ENCODE measurements at places on chromosomes 5 and 9.
A peak's percentile ranks its signal among the peaks of the same experiment; 100 is the strongest.

DNA sequence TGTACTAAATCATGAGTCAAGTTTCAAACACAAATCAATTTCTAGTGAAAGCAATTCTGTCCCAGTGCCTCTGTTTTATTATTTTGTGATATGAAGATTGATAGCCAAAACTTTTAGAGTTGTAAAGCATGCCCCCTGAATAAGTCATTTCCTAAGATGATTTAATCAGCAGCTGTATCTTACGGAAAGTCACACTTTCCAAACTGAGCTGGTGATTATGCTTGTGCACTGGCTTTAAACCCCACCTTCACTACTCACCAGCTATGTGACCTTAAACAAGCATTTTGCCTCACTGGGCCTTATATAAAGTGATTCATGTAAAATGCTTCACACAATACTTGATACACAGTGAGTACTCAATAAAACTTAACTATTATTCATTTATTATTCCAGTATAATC, 78.1 kb downstream of the EDIL3 start:
- DNase-seq: no peak

DNA sequence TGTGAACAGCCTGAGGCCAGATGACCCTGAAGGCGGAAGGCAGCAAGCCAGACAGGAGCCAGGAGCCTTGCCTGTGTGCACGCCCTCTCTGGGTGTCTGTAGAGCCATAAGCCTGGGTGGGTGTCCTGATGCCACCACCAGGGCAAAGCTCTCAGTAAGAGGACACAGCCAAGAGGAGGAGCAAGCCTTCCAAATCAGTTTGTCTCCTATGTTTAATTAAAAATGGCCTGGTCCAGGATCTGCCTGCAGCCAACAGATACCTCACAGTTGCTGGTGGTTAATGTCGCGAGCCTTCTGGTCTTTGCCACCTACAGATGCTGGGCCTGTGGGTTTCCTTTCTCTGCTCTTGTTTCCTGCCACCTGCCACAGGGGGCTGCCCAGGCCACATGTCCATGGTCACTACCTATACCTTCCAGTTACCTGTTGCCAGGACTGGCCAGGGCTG, 56.9 kb downstream of the SYK start:
- peak; percentile 44 for DNase-seq

DNA sequence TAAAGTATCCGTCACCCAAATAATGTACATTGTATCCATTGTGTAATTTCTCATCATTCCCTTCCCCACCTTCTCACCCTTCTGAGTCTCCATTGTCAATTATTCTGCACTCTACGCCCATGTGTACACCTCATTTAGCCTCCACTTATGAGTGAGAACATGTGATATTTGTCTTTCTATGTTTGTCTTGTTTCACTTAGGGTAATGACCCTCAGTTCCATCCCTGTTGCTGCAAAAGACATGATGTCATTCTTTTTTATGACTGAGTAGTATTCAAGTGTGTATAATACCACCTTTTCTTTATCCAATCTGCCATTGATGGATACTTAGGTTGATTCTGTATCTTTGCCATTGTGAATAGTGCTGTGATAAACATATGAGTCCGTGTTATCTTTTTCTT, 4.9 kb upstream of the SPATA31C2 start:
- no peak for DNase-seq

GRCh38 chr9:75644649-75645048, 245.8 kb upstream of the PCSK5 start:
- peak; percentile 45 for DNase-seq

- no peak for DNase-seq
Observed at GRCh38 chr5:104052558-104053352, 490.2 kb upstream of the NUDT12 start.

GRCh38 chr5:146732962-146733361, 145.6 kb downstream of the PPP2R2B start:
- DNase-seq: no peak

- no peak for DNase-seq
Observed at GRCh38 chr9:112037281-112038016, 137.6 kb downstream of the SUSD1 start.

GRCh38 chr9:125434986-125435775, 173.6 kb downstream of the GAPVD1 start:
- peak; percentile 46 for DNase-seq

- peak; percentile 81 for DNase-seq
Observed at GRCh38 chr5:64165500-64166200, at the start of gene RNF180. Gene RNF180, plus strand, starts transcription at chr5:64165843. Its CDS starts 34,965 bp downstream, at chr5:64200808.

DNA sequence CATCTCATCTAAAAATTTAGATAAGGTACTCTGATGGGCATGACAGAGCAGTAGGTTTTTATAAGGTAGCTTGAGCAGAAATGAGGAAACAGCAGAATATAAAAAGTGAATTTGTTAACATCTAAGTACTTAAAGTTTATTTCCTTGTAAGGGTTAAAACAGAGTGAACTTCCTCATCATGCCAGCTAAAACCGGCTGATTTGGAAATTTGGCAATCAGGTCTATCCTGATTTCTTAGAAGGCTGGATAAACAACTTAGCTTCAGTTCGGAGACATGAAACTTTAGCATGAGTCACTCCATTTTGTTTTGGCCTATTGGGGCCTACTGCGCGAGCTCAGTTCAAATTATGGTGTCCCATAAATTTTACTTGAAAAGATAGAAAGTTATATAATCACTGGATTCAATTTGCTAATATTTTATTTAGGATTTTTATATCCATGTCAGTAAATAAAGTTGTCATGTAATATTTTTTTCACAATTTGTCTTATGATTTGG, 241.6 kb upstream of the RORB start:
- no peak for DNase-seq

DNA sequence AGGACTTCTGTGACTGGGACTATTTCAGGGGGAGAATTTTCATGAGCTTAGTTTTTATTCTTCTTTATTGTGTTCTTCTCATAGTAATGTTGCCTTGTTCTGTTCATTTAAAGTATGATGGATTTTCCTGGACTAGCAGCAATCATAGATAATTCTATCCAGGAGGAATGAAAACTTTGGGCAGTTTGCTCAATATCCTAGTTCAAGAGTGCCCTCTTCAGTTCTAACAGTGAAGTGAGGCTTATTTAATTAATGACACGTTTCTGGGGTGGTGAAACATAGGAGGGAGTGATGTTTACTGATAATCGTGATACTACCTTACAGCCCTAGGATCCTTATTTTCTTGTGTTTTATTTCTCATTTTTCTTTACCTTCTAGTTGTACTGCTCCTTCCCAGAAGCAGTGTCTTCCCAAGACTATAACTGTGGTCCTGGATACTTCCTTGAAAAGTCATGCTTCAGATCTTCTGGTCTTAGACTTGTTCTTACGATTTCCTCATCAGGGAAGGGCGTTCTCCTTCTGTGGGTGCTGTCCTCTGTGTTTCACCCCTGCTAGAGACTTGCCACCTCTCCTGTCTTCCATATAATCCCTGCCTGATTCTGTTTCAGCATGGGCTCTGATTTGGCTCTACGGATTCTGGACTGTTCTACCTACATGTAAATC, 57.4 kb downstream of the CFAP95 start:
- no peak for DNase-seq

DNA sequence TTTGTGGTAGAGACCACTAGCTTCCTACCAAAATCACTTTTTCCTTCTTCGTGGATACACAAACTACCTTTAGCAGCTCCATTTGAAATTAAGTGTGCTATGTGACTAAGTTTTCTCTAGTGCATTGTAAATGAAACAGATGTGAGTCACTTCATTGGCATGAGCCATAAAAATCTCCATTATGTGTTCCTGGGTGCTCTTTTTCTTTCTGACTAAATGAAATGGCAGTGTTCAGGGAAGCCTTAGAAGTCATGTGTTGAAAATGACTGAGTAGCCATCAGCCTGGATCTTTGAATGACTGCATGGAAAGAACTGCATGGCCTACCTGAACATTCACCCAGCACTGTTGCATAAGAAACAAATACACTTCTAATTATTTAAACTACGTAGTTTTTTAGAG, 107.9 kb downstream of the NDUFAF2 start:
- peak; percentile 62 for DNase-seq

GRCh38 chr9:78618735-78619134, 321.8 kb downstream of the PSAT1 start:
- DNase-seq: no peak

GRCh38 chr9:130629443-130630070, 34.8 kb upstream of the PRDM12 start:
- DNase-seq: no peak

DNA sequence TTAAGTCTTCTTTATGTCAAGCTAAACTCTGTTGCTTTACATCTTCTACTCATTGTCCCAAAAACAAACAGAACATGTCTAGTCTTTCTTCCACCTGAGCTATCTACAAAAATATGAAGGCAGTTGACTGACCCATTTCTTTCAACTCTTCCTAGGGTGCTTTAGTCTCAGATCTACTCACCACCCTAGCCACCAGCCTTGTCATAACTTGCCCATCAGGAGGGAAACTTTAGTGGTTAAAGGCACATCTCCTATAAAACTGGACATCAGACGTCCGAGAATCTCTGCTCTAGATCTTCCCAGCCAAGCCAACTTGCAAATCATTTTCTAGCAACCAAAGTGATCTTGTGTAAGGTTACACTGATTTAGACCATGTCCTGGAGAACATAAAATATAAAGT, 205.0 kb downstream of the ACTL7B start:
- DNase-seq: no peak

DNA sequence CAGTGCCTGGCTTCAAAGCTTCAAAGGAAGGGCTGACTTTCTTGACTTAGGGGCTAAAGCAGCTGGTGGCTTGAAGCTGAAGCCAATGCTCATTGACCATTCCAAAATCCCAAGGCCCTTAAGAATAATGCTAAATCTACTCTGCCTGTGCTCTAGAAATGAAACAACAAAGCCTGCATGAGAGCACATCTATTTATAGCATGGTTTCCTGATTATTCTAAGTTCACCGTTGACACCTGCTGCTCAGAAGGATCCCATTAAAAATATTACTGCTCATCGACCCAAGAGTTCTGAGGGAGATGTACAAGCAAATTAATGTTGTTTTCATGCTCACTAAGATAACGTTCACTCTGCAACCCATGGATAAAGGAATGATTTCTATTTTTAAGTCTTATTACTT, 6.7 kb downstream of the TMEM174 start:
- DNase-seq: no peak

DNA sequence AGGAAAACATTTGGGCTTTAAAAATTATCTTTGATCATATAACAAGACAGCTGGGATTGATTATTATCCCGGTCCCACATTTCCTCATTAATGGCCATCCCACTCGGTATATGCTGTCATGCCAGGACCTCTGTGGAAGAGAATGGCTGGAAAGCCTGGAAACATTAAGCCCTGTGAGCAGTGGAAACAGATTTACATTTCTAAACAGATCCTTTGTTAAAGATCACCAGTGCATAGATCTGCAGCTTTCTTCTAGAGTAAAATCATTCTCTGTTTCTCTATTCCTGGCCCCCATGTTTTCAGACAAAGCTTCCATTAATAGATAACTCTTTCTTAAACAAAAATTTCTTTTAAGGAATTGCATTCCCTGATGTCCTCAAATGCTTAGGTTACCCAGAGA, 152.2 kb downstream of the CAVIN4 start:
- DNase-seq: no peak

DNA sequence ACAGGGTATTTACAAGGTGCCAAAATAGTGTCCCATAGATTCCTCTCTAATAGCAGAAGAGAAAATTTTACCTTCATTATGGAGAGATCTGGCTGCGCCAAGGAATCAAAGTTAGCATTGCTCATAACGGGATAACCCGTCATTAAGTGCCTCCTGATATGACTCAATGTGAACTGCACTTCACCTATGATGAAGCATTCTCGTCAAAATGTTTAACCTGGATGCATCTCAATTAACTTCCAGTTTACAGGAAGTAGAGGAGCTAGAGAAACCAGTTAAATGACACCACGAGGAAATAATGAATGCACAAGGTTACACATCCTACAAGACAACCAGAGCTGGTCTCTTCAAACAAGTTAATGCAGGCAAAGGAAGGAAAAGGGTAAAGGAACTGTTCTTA, 17.2 kb downstream of the FBXW11 start:
- no peak for DNase-seq

- no peak for DNase-seq
Observed at GRCh38 chr5:133295520-133295919, 243.7 kb downstream of the HSPA4 start.

DNA sequence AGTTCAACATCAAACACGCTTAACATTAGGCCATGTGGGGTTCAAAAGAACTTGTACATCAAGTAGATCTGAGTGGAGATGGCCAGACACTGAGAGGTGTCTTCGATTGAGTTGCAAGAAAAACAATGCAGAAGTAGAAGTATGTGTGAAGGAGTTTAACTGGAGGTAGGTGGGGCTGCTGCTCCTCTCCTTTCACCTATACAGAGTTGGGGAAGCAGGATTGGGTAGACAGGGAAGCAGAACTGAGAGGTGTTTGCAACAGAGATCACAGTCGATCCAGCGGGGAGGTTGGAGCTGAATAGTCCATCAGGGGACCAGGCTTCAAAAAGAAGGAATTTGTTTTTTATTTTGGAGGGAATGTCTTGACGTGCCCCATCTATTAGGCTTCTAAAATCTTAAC, 61.7 kb upstream of the SLC27A6 start:
- no peak for DNase-seq

DNA sequence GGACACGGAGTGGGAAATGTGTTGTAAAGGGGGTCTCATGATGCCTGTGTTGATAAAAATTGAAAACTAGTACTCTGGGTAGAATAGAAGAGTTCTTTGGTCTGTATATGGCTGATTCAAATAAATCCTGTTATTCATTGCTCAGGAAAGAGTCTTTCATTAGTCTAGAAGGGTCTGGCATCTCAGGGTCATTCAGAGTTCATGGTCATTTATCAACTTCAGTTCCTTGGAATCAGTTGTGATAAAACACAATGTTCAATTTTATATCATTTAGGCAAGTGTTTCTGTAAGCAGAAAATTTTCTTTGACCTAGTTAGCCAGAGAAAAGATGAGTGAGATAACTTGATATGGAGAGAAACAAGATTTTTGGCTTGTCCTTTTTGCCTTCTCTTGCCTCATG, 36.3 kb downstream of the SPATA31D1 start:
- DNase-seq: no peak

- DNase-seq: no peak
Observed at GRCh38 chr5:14407051-14407450, 174.5 kb upstream of the OTULINL start.

- DNase-seq: no peak
Observed at GRCh38 chr9:132327537-132327936, 27.2 kb downstream of the SETX start.

- DNase-seq: no peak
Observed at GRCh38 chr5:37553720-37554404, 174.7 kb downstream of the WDR70 start.

Data from islet precursor cell (in vitro differentiated cells).